Activated CD8-positive, alpha-beta memory T cell treated with anti-CD3 and anti-CD28 coated beads for 1 hour (primary cell): ENCODE measurements at places on chromosomes 1 and 21.

DNA sequence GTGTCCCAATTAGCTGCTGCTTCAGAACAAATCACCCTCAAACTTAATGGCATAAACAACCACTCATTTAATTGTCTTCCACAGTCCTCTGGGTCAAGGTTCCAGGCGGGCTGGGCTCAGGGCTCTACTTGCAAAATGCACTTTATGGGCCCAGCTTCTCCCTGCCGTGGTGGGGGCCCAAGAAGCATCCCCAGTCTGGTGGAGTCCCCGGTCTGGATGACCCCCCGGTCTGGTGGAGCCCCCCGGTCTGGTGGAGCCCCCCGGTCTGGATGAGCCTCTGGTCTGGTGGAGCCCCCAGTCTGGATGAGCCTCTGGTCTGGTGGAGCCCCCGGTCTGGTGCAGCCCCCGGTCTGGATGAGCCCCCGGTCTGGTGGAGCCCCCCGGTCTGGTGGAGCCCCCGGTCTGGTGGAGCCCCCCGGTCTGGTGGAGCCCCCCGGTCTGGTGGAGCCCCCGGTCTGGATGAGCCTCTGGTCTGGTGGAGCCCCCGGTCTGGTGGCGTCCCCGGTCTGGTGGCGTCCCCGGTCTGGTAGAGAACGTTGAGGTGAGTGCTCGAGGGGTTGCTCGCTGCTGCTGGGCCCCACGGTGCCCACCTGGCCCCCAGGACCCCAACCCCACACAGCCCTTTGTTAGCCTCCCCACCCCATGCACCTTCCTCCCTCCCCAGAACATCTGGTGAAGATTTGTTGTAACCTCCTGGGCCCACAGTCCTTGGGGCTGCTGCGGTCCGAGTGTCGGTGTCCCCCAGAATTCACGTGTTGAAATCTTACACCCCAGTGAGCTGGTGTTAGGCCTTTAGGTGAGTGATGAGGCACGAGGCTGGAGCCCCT, 33.8 kb downstream of the POFUT2 start:
- no peak for DNase-seq

- no peak for DNase-seq
Measured at GRCh38 chr1:48681476-48682305, 95.0 kb downstream of the BEND5 start.

DNA sequence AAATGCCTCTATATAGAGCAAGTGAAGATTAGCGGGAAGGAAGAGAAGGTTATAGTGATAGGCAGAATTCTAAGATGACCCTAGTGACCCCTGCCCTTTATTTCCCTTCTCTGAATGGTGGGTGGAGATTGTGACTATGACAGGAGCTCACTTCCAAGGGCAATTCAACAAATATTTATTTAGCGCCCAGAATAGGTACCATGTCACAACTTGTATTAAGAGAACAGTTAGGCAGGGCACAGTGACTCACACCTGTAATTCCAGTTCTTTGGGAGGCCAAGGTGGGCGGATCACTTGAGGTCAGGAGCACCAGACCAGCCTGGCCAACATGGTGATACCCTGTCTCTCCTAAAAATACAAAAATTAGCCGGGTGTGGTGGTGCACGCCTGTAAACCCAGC, 236.0 kb upstream of the POGK start:
- no peak for DNase-seq

DNA sequence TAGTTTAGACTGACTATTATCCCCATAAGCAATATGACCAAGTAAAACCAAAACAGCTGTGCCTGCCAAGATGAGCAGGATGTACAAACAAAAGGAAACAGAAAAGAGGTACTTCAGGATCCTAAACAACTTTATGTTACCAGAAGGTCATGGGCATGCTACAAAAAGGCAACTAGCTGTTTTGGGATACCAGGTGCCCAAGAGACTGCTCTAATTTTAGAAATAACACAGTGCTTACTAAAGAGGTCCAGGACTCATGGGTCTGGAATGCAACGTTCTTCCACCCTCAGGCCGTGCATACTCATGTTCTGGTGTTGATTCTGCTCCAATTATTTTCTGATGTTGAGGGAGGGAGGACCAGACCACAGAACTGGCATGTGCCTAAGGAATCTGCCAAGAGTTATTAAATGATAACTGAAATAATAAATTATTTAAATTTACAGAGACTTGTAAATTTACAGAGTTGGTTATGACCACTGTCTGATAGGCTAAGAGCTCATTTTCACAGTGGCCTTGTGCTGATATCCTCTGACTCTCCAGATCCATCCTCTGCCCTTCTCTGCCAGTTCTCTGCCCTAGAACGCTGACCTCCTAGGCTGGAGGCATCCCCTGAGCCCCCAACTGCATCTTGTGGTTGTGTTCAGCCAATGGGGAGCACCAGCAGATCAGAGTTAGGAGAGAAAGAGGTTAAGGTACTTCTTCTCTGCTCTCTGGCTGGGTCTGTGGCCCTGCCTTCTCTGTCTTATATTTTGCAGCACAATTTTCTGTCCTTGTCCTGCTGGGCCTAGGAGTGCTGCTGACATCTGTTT, 37.7 kb upstream of the BCL10 start:
- DNase-seq = no peak

DNA sequence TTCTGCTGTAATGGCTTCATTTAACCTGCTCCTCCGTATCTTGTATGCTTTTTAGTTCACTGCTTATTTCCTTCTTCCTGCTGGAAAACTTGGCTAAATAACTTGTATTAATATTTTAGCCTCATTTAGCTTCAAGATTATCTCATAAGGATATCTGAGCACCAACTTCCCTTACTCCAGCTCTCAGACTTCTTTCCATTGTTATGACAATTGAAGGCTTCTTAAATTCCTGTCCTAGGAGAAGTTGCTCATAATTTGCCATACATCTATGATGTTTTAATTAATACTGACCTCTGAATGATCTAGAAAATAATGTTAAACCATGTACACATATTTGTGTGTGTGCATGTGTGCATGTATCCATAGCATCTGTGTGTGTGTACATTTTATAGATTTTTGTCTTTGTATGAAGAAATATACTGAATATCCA, 1524.4 kb upstream of the TPTE start:
- DNase-seq = no peak

DNA sequence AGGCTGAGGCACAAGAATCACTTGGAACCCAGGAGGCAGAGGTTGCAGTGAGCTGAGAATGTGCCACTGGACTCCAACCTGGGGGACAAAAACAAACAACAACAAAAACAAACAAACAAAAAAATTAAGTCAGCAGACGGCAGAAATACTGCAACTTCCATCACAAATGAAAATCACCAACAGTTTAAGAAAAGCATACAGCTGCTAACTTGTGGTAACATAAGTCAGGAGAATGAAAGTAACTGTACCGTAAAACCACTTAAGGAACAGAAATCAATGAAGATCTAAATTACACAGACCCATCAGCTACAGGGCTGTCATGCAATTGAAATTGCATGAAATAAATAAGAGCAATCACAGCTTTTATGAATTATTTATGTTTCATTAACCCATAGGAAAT, 25.0 kb downstream of the MCOLN2 start:
- no peak for DNase-seq

- no peak for DNase-seq
Measured at GRCh38 chr21:45145146-45145545, 70.8 kb downstream of the ADARB1 start.

- DNase-seq = no peak
Measured at GRCh38 chr21:40436261-40436660, 410.7 kb downstream of the DSCAM start.

GRCh38 chr1:31227891-31228568, 11.7 kb downstream of the NKAIN1 start:
- no peak for DNase-seq

- no peak for DNase-seq
Measured at GRCh38 chr1:118878661-118879060, 109.5 kb downstream of the TBX15 start.

GRCh38 chr21:21101911-21102310, 103.7 kb downstream of the NCAM2 start:
- DNase-seq = no peak

GRCh38 chr1:155989242-155990004, 11.1 kb upstream of the ARHGEF2 start:
- DNase-seq = peak; percentile 58

DNA sequence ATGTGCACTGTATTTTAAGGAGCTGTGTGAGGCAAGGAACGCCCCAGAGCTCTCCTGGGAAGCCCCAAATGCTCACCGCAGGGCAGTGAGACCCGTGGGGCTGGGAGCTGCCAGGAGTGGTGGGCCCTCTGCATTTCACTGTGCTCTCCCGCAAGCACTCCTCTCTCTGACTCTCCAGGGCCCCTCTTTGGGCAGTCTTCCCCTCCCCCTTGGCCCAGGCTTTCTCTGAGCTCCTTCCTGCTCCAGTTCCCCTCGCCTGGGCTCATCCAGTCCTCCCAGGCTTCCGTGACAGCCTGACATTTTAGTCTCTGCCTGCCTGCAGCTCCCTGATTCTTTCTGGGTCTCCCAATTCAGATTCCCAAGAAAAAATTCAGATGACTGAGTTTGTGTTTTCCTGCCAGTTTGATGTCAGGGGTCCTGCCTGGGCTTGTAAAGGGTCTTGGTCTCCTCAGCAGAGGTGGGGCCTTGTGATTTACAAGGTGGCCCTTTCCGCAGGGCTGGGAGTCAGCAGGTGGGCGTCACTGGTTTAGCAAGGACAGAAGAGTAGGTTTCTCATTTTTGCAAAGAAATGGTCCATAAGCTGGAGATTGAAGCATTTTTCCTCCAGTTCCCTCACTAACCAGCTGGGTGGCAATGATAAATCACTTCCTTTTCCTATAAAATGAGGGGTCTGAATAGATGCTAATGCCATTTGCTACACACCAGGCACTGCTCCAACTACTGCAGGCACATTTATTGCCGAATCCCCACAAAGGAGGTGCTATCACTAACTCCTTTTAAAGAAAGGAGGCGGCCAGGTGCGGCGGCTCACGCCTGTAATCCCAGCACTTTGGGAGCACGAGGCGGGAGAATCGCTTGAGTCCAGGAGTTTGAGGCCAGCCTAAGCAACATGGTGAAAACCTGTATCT, 1.9 kb upstream of the CA6 start:
- DNase-seq = no peak

DNA sequence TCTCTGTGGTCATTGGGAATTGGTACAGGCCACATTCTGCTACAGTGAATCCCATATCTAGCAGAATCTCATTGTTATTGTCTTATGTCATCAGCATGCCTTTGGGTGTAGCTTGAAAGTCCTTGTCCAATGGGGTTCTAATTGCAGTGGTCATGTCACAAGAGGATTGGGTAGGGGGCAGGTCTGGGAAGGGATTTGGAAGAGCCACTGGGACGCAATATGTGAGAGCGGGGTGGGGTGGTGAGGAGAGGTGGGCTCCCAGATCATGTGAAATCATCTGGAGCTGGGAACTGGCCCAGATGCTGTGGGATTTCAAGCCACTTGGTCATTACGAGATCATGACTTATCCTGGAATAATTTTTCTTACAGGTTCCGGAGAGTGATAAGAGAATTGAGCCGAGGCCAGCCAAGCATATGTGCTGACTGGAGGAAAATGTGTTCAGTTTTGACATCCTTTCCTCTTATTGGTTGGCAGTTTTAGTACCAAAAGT, 16.3 kb downstream of the CNIH3 start:
- DNase-seq = no peak

- no peak for DNase-seq
Measured at GRCh38 chr1:235339746-235340145, 11.4 kb downstream of the GGPS1 start.

- no peak for DNase-seq
Measured at GRCh38 chr1:21703318-21703963, 34.3 kb upstream of the RAP1GAP start.

- no peak for DNase-seq
Measured at GRCh38 chr1:69587391-69587790, 19.7 kb downstream of the LRRC7 start.

DNA sequence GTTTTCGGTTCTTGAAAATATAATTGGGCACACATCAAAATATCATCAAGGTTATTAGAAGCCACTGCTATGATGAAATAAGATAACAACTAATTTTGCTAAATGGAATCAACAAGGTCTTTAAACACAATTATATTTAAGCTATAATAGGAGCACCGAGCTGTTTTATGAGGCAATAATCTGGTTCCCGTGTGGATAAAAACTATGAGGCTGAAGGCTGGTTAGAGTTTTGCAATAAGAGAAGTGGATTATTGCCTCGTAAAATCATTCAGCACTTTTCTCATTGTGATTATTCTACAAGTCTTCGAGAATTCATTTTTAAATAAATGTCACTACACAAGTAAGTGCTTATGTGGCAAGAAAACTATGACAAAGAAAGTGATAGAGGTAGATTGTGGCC, 975.7 kb upstream of the ADGRL2 start:
- no peak for DNase-seq

GRCh38 chr1:155455588-155456195, 106.9 kb downstream of the ASH1L start:
- DNase-seq = no peak

GRCh38 chr1:29903548-29904166, 667.3 kb downstream of the PTPRU start:
- no peak for DNase-seq

DNA sequence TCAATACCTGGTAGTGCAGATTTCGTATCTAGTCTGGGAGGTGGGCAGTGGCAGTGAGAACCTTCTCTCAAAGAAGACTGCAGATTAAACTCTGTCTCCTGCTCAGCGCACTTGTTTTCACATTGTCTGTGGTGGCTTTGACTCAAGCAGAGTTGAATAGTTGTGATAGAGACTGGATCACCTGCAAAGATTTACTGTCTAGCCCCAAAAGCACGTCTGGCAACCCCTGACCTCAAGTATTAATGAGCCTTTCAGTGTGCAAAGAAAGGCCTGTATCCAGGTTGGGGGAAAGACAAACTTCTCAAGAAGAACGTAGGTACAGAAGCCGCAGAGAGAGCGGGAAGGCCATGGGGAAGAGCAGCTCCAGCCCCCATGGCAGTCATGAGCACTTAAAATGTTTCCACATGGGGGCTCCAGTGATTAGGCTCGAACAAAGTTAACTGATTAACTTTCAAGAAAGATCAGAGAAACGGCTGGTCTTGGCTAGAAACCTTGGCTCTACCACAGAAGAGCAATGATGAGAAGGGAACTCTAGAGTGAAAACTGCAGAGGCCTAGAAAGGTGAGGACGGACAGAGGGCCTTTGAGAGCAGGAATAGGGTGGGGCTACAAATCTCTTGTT, 15.2 kb downstream of the HENMT1 start:
- no peak for DNase-seq

DNA sequence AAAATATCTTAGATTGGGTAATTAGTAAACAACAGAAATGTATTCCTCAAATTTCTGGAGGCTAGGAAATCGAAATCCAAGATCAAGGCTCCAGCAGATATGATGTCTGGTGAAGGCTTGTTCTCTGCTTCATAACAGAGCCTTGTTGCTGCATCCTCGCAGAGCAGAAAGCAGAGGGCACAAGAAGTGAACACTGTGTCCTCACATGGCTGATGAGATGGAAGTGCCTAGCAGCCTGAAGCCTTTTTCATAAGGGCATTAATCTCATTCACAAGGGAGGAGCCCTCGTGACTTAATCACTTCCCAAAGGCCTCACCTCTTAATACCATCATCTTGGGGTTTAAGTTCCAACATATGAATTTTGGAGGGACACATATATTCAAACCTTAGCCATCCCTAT, 77.2 kb upstream of the FOXD3 start:
- DNase-seq = no peak

GRCh38 chr1:110433803-110434202, 17.1 kb upstream of the PROK1 start:
- DNase-seq = no peak
